M059J (cell line): ENCODE measurements at places on chromosomes 1 and 21. TPM values are rescaled to one million over a fixed set of nuclear protein-coding genes. Genes with fewer than 3 reads are reported as not detected.

The BTBD19 gene
- 1.2 and 4.3 TPM in 2 replicates for total RNA-seq

The STRIP1 gene
- total RNA-seq = 28.6 and 30.3 TPM in 2 replicates

The CDK18 gene
- 0.12 and 1.2 TPM in 2 replicates for total RNA-seq

The F5 gene
- total RNA-seq = not detected in 2 replicates

The ANXA9 gene
- total RNA-seq = 0.25 TPM in 1 of 2 replicates, not detected in the other

The FAM72A gene
- total RNA-seq = 9.1 and 13.3 TPM in 2 replicates

The ERG gene
- total RNA-seq = 0.10 TPM in 1 of 2 replicates, not detected in the other

The SLAMF9 gene
- total RNA-seq = not detected in 2 replicates

The MTF2 gene
- total RNA-seq = 17.7 and 23.6 TPM in 2 replicates

The GJA8 gene
- not detected in 2 replicates for total RNA-seq

The TMEM240 gene
- total RNA-seq = 0.15 TPM in 1 of 2 replicates, not detected in the other

The CXADR gene
- total RNA-seq = 17.7 and 24.1 TPM in 2 replicates

The DNAJC6 gene
- total RNA-seq = 5.3 and 7.9 TPM in 2 replicates

The IL19 gene
- total RNA-seq = not detected in 2 replicates

The TFAP2E gene
- total RNA-seq = not detected in 2 replicates

The LCE3D gene
- total RNA-seq = not detected in 2 replicates

The TSTD1 gene
- total RNA-seq = 0.27 and 0.44 TPM in 2 replicates

The LDLRAD2 gene
- not detected in 2 replicates for total RNA-seq
